ENCODE measurements at places on chromosomes 7 and 10. TPM values are rescaled to one million over a fixed set of nuclear protein-coding genes. Genes with fewer than 3 reads are reported as not detected.
A peak's percentile ranks its signal among the peaks of the same experiment; 100 is the strongest.

DNA sequence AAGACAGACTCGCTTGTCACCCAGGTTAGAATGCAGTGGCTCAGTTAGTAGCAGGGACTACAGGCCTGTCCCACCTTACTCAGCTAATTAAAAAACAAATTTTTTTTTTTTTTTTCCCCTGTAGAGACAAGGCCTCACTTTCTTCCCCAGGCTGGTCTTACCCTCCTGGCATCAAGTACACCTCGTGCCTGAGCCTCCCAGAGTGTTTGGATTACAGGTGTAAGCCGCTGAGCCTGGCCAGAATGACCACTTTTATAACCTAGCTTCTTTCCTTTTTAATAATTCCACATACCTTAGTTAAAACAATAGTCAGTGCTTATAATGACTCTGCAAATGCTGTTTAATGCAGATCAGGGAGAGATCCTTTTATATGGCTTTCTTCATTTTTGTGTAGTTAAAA is 31.3 kb downstream of the RSBN1L start:
- DNase-seq = no peak

KIAA1549 gene
- 10.1 TPM for total RNA-seq

ACBD7 gene
- total RNA-seq = 0.50 TPM

TBXAS1 gene
- total RNA-seq = 33.6 TPM

DNA sequence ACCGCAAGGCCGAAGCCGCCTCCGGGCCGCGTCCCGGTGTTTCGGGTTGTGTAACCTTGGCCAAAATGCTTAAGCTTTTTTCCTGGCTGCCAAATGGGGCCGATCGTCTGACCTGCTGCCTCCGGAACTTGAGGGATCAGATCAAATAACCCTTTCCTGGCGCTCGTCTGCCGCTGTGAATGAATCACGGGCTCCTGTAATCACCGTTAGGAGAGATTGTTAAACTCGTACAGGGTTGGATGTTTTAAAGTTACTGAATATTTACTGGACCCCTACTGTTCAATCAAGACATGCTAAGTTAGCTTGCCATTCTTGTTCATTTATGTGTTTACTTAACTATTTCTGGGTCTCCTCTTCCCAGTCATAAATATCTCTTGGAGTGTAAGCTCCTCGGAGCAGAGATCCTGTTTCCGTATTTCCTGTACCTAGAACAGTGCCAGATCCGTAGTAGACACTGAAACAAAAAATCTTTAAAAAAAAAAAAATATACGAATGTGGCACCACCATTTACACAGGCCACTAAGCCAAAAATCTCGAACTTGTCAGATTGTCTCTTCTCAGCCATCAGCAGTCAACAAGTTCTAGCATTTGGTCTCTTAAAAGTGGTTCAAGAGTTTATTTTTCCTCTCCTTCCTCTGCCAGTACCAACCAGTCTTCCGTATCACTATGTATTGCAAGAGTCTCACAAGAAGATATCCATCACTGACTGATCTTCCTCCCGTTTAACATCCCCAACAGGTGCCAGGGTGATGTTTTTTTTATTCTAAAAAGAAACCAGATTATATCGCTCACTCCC is 650 bp upstream of the TM9SF3 start:
- DNase-seq = no peak

DNA sequence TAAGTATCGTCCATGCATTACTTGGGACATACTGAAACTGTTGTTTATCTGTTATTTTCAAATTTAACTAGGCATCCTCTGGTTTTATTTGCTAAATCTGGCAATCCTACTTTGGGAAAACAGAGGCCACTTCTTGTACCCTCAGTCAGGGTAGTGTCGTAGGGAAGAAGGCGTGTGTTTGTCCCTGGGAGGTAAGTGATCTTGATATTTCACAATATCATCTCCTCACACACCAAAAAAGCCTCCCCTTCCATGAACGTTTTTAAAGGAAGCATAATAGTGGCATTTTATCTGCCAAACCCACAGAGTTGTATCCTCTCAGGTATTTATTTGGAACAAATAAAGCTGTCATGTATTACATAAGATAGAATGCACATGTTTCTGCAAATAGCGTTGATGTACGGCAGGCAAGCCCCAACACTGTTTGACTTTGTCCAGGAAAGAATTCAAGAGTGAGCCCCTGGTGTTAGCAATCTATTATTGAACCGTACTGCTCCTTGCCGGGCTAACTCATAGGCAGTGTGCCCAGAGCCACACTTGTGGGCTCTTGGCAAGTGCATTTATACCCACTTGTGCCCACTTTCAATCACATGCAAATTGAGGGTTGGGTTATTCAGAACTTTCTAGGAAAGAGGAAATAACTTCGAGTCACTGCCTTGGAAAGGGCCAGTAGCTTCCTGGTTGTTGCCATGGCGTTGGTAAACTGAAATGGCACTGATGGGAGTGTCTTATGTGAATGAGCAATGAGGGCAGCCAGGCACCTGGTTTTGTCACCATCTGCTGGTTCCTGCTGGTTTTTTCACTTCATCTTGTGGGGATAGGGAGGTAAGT is 266.0 kb downstream of the USP6NL start:
- DNase-seq = peak; percentile 54

GRCh38 chr7:137949416-137950262 is 52.2 kb downstream of the CREB3L2 start:
- no peak for DNase-seq

DNA sequence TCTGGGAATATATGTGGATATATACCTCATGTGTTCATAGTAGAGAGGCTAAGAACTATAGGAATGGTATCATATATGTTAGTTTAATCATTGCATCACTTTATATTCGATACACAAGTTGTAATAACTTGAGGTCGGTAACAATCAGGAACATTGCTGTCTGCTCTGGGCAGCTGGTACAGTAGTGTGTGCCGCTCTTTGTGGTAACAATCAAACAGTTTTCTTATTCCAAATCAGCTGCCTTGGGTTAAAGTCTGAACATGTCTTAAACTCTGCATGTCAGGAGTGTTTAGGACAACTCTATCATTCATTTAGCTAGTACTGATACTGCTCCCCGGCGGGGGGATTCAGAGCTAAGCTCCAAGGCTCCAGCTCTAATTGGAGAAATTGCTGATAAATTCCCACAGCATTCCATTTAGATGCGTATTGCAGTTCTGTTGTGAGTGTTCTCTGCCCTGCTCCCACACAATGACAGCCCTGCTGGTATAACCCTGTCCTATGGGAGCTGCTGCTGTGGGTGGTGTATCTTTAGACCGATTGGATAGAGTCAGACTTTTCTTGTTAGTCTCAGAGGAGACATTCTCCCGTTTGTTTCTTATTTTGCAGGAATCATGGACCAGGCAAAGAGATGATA is 707.5 kb upstream of the FZD8 start:
- DNase-seq = no peak

WNT8B gene
- not detected for total RNA-seq

DNA sequence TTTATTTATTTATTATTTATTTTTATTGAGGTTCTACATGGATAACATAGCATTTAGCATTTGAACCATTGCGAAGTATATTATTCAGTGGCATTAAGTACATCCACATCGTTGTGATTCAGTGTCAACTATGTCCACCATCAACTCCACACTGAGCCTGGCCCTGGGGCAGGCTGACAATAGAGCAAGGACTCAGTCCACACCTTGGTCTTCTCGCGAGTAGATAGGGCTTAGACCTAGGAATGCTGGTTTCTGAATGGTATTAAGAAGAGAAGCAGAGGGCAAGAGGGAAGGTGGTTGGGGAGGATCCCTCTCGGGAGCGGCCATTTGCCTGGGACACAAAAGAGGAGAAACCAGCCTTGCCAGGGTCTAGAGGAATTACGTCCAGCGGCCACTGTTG is 599.2 kb upstream of the MGMT start:
- DNase-seq = peak; percentile 10

NCF1 gene
- 8.4 TPM for total RNA-seq

- DNase-seq = no peak
Observed at GRCh38 chr7:97871659-97872024, 566 bp downstream of the ASNS start.

DNA sequence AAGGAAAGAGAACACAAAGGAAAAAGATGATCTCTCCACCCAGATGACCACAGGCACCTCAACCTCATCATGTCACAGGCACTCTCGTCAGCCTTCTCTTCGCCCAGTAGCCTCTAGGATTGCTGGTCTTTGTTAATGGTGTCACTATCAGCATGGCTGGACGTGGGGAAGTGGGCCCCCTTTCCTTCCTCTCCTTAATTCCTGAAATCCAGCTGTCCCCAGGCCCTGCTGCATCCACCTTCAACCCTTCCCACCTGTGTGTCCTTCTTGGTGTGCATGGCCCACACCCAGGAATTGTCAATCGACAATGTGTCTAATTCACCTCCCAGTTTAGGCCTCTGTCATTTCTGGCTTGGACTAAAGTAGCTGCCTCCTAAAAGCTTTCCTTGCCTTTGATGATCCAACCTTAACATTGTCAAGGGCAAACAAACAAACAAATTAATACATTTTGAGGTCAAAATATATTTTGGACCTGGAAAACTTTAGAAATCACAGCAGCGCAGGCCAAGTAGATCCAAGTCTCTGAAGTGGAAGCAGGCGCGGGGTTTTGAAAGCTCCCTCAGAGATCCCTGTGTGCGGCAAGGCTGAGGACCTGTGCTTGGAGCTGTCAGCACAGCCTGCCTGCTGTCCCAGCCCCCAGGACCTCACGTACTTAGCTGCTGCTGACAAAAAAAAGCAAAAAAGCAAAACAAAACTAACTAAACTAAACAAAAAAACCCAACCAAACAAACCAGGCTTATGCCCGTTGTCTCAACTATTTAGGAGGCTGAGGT is 193.3 kb upstream of the LYZL2 start:
- DNase-seq = no peak

DNA sequence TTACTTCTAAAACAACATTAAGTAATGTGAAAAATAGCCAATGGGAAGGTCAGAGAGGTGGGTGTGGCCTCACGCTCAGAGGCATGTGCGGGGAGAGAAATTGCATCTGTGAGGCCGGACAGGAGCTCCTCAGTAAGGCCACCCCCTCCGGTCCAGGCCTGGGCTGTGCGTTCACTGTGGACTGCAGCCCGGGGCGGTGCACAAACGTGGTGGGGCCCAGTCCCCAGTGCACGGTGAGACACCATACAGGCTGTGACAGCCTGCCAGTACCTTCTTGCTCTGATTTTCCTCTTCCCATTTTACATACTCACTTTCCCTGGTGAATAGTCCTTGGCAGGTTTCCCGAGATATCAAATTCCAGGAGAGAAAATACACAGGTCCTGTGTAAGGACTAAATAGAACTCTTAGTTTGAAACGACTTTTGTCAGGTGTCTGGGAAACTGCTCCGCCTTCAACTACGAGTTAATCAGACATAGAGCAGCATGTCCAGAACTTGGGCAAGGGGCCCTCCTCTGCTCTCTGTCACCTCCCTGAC is 174.1 kb upstream of the MKI67 start:
- DNase-seq = no peak

LRRC17 gene
- 4.0 TPM for total RNA-seq

TES gene
- 108 TPM for total RNA-seq

DNA sequence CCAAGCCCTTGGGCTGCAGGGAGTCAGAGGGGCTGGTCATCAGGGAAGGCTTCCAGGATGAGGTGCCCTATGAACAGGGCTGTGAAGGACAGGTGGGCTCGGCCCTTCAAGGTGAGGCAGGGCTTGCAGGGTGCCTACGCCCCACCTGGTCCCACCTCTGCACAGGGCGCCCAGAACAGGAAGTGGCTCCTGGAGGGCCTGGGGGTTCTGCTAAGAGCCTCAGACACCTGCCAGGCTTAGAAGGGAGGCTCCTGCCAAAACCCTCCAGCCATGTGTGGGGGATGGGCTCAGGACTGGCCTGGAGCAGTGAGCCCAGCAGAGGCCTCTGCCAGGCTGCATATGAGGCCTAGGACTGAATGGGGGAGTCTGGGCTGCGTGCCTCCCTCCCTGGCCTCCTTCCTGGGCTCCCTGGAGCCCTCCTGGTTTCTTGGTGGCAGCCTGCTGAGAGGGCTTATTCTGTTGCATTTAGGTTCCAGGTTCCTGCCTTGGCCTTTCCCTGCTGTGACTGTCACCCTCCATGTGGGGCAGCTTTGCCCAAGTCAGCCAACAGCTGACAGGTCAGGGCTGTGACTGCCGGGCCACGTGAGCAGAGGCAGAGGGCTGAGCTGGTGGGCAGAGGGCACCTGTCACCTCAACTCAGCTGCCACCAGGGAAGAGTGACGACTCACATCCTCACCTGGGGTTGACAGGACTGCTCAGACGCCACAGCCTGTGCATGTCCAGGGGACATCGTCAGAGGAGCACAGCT is 45.2 kb upstream of the MSMB start:
- no peak for DNase-seq

KLLN gene
- 1.7 TPM for total RNA-seq

- DNase-seq = peak; percentile 57
Observed at GRCh38 chr7:158414486-158414961, 173.1 kb downstream of the PTPRN2 start.

- DNase-seq = no peak
Observed at GRCh38 chr10:88682491-88682890, 18.2 kb downstream of the LIPF start.

All from kidney (tissue), 22 donors.